ENCODE measurements at places on chromosomes 11 and 22. TPM values are rescaled to one million over a fixed set of nuclear protein-coding genes. Genes with fewer than 3 reads are reported as not detected.

- peaks cover 14% of the 10 kb centered on the region for H3K36me3 ChIP-seq
- DNase-seq: no peak
- H3K27ac ChIP-seq: no peak overlapping the region
- H3K27me3 ChIP-seq: no peaks in the 10 kb centered on the region
- no peaks in the 10 kb centered on the region for H3K4me1 ChIP-seq
Observed at GRCh38 chr11:72300268-72300667, 56.3 kb upstream of the PHOX2A start.

- no peaks in the 10 kb centered on the region for H3K36me3 ChIP-seq
- H3K4me3 ChIP-seq: no peak overlapping the region
- no peaks in the 10 kb centered on the region for H3K27me3 ChIP-seq
- H3K4me1 ChIP-seq: peaks cover 33% of the 10 kb centered on the region
- no peak overlapping the region for H3K27ac ChIP-seq
Observed at GRCh38 chr11:61698173-61698948, 18.2 kb downstream of the DAGLA start.

- no peak overlapping the region for H3K4me3 ChIP-seq
- no peak for DNase-seq
- no peaks in the 10 kb centered on the region for H3K27me3 ChIP-seq
- H3K27ac ChIP-seq: no peak overlapping the region
- no peaks in the 10 kb centered on the region for H3K4me1 ChIP-seq
- no peaks in the 10 kb centered on the region for H3K36me3 ChIP-seq
Observed at GRCh38 chr11:24593332-24593731, 96.5 kb downstream of the LUZP2 start.

DNA sequence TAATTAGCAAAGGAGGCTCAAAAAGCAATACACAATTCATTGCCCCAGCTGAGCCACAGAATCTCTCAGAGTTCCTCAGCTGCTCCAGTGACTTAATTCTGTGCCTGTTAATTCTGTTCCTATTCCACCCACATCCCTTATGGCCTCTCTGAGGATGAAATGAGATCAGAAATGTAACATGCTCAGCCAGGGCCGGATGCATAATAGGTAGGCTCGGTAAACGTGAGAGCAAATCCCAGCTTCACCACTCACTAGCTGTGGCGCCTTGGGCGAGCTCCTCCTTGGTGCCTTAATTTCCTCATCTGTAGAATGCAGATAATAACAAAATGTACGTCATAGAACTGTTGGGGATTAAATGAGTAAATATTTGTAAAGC, 42.8 kb upstream of the DKK3 start:
- H3K27ac ChIP-seq: no peak overlapping the region
- DNase-seq: no peak
- no peaks in the 10 kb centered on the region for H3K36me3 ChIP-seq
- peaks cover 7% of the 10 kb centered on the region for H3K4me1 ChIP-seq
- no peaks in the 10 kb centered on the region for H3K27me3 ChIP-seq

DNA sequence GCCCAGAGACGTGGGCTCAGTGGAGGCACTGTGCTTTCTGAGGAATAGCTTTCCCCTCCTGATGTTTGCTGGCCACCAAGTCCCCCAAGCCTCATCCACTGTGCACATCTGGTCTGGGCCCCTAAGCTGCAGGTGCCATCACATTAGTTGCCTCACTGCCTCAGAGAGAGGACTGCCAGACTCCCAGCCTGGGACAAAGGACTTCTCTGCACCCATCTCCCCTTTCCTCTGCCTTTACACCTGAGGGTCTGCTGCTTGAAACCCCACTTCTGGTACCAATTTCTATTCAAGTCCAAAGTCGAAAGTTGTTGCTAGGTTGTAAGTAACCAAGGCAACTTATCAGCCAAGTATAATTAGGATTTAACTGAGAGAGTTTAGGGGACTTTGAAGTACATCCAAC, 3.7 kb upstream of the LZTR1 start:
- H3K4me1 ChIP-seq: peaks cover 21% of the 10 kb centered on the region
- H3K27me3 ChIP-seq: no peaks in the 10 kb centered on the region
- DNase-seq: no peak
- H3K36me3 ChIP-seq: no peaks in the 10 kb centered on the region
- H3K27ac ChIP-seq: no peak overlapping the region

- H3K27me3 ChIP-seq: no peaks in the 10 kb centered on the region
- no peaks in the 10 kb centered on the region for H3K4me1 ChIP-seq
- H3K36me3 ChIP-seq: no peaks in the 10 kb centered on the region
Observed at GRCh38 chr11:116109228-116109627, 605.0 kb upstream of the CADM1 start.

DNA sequence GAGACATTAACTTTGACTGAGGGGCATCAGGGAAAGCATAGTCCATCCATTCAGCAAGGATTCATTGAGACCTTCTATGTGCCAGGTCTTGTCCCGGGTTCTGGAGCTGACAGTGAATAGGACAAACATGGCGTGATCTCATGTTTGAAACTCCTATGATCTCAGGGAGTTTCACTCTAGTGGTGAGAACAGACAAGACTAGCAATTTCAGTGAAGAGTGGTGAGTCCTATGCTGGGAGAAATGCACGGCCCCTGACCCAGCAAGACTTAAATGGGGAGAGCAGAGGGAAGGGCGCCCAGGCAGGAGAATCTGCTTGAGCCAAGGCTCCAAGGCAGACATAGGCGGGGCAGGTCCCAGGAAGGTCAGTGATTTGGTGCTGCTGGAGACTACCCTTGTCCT, 155.7 kb downstream of the CEP164 start:
- H3K27me3 ChIP-seq: no peaks in the 10 kb centered on the region
- H3K27ac ChIP-seq: no peak overlapping the region
- H3K4me1 ChIP-seq: peaks cover 17% of the 10 kb centered on the region
- no peak for DNase-seq
- H3K4me3 ChIP-seq: no peak overlapping the region

Gene HTR3A
- not detected for total RNA-seq

Gene MAPK12
- 3.1 TPM for total RNA-seq

Gene OR5A1
- 0.05 TPM for total RNA-seq

Gene TRIM34
- 7.0 TPM for total RNA-seq

Gene HEPN1
- total RNA-seq: not detected

Gene CALCA
- 50.7 TPM for total RNA-seq

Gene RAB38
- total RNA-seq: 10.9 TPM

All from thyroid gland (tissue), 4 donors.